ENCODE measurements at places on chromosomes 5 and 9.
A peak's percentile ranks its signal among the peaks of the same experiment; 100 is the strongest.

DNA sequence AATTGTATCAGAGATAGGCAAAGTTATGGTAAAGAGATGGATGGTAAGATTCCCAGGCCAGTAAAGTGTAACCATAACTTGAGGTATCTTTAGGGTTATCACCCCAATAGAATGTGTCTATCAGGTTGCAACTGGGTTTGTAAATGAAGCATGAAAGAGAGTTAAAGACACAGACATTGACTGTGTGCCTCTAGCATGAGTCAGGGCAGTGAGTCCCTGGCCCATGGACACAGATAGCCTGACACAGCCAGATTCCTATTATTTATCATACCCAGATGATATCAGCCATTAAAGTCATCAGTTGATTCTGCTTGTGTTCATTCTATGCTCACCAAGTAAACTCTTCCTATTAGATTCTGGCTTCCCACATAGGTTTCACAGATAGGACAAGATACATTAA lies 33.5 kb upstream of the SNAPC3 start:
- H3K4me1 ChIP-seq = no peaks in the 10 kb centered on the region
- no peak overlapping the region for H3K27ac ChIP-seq
- H3K36me3 ChIP-seq = no peaks in the 10 kb centered on the region
- no peak for DNase-seq
- no peaks in the 10 kb centered on the region for H3K27me3 ChIP-seq
- H3K4me3 ChIP-seq = no peak overlapping the region

DNA sequence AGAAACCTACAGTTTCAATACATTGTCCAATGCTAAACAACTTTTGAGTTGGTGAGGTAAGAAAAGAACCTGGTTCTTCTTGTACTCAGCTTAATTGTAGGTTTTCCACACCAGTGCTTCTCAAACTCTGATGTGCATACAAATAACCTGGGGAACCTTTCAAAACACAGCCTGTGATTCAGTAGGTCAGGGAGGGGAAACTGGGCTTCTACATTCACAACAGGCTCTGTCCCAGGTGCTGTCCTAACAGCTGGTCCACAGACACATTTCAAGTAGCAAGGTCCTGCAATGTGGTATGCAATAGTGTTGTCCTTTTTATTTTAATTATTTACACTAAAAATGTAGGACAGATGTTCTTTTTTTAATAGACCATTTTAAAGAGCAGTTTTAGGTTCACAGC lies 47.4 kb upstream of the SNCAIP start:
- H3K27ac ChIP-seq = no peak overlapping the region
- no peaks in the 10 kb centered on the region for H3K27me3 ChIP-seq
- no peaks in the 10 kb centered on the region for H3K36me3 ChIP-seq
- no peak overlapping the region for H3K4me3 ChIP-seq
- no peaks in the 10 kb centered on the region for H3K4me1 ChIP-seq

GRCh38 chr9:90969021-90969675 lies 167.5 kb downstream of the SYK start:
- no peak overlapping the region for H3K4me3 ChIP-seq
- no peaks in the 10 kb centered on the region for H3K27me3 ChIP-seq
- peak; percentile 3 for DNase-seq
- no peaks in the 10 kb centered on the region for H3K36me3 ChIP-seq

DNA sequence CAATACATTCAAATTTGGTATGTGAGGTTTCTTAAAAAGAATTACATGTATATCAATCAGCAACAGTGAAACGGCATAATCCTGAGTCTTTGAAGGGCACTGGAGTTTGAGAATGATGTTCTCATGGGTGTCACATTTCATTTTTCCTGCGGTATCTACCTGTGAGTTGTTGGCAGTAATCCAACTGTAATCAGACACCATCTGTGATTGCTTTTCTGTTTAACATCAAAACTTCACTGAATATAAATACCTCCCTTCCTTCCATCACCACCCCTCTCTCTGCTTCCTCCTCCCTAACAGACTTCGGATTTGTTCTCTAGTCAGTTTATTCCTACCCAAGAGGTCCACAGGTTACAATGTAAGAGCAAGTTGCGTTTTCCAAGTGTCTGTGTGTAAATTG lies 275.2 kb upstream of the PCSK5 start:
- no peaks in the 10 kb centered on the region for H3K27me3 ChIP-seq
- H3K27ac ChIP-seq = no peak overlapping the region
- no peaks in the 10 kb centered on the region for H3K4me1 ChIP-seq
- H3K4me3 ChIP-seq = no peak overlapping the region
